ENCODE measurements at places on chromosomes 4 and X.

GRCh38 chr4:118280501-118281218, 72.1 kb downstream of the PRSS12 start:
- DNase-seq = peak; percentile 58

DNA sequence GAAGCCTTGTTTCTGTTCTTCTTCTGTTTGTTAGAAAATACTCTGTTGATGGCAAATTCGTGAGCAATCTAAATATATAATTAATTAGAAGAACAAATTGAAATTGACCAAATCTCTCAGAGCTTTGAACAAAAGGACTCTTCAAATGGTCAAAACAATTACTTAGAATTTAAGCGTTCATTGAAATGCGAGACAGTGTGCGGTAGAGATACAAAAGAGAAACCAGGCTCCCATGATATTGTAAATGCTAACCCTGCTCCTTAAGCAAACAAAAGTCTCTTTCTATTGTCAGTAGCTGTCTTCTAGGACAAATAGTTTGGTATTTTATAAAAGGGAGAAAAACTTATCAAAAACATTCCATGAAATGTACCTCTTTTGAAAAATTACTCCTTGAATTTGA, 453.4 kb upstream of the MAGEB2 start:
- DNase-seq = no peak

- no peak for DNase-seq
Measured at GRCh38 chrX:40875476-40875875, 140.1 kb upstream of the MED14 start.

- no peak for DNase-seq
Measured at GRCh38 chrX:48785540-48786214, 713 bp upstream of the GATA1 start.

DNA sequence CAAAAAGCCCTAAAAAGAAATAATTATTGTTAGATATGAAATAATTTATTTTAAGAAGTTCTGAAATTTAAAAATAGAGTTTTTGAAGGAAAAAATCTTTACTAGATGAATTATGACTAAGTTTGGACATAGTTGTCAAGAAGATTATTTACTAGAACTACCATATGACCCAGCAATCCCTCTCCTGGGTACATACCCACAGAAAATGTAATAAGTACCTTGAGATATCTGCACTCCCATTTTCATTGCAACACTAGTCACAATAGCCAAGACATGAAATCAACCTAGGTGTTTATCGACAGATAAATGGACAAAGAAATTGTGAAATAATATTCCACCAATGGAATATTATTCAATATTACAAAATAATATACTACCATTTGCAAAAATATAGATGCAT, 109.9 kb downstream of the PDHA2 start:
- DNase-seq = no peak

DNA sequence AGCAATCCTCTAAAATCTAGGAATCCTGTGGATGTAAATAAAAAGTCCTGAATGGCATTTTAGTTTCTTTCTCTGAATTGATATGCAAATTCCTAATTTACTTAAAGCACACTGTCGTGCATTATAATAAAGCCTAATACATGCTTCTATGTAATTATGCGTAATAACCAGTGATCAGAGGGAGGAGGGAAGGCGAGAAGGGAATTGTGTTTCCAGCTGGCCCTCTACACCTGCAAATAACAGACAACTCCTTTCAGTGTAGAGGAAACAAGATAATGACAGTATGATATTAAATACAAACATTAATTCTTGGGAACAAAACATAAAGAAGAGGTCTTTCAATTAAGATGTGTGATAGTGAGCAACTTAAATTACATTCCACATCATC, 419.6 kb upstream of the LCORL start:
- no peak for DNase-seq

DNA sequence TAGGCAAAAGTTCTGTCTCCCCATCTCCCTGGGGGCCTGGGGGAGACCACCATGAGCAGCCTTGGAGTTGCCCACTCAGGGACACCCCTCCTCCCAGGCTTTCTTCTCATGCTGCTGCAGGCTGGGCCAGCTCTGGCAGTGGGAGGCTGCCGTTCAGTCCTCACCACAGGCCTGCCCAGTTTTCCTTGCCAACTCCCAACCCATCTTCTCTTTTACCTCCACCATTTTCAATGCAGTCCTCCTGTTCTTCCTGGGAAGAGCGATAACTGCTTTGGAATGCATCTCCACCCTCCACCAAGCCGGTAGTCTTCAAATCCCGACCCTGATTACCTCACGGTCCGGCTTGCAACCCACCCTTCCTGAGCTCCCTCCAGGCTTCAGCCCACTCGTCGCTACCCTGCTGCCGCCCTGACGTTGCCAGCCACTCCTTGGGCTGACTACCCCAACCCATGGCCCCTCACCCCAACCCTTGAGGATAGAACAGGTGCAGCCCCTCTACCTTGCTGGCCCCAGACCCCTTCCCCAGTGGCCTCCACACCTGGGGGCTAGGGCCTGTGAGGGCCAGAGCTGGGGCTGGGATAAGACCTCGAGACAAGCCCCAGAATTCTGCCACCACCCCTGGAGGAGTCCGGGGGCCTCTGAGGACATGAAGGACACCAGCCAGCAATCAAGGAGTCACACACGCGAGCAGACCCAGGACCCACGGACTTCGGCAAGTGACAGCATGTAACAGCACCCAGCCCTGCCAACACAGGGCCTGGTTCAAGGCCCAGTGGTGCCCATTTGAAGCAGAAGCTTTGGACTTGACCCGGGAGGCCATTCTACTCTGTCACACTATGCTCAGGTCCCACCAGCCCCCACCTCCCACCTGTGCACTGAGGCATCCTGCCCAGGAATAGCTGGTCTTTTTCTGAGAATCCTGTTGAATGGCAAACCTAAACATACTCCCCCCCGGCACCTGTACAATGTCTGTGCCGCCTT, 9.2 kb downstream of the WDR1 start:
- no peak for DNase-seq

DNA sequence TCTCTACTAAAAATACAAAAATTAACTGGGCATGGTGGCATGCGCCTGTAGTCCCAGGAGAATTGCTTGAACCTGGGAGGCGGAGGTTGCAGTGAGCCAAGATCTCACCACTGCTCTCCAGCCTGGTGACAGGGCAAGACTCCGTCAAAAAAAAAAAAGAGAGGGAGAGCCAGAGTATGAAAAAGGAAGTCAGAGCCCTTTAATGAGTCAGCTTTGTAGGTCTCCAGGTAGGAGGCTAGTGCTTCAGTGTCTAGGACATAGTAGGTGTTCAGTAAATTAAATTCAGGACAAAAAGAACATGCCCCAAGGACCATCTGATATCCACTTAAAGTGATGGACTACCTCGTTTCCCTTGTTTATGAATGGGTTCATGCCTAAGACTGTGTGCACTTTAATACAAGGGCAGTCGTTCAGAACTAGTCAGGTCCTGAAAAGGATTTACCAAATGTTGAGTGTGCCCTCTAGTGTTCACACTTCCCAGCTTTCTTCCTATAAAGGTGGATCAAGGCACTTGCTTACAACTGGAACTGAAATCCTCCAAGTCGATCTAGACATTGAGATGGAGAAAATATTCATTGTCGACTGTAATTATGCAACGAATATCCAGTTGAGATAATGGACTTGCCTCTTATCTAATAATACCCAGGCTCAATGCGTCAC, 29.0 kb downstream of the F9 start:
- no peak for DNase-seq

DNA sequence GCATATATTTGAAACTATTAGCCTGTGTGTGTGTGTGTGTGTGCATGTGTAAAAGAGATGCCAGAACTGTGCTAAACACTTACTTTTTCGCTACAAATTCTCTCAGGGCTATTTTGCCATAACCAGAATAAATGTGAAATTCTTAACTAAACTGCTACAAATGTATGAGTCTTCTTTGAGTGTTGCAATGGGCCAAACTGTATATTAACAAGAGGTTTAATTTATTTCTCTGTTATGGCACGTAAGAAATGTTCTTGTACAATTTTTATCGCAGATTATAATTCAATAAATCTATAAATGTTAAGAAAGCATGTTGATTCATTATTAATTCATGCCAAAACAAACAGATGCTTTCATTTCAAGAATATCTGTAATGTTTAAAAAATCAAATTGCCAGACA, 454.5 kb upstream of the PCDH7 start:
- DNase-seq = no peak

GRCh38 chr4:169116270-169116901, 106.3 kb upstream of the CBR4 start:
- no peak for DNase-seq

DNA sequence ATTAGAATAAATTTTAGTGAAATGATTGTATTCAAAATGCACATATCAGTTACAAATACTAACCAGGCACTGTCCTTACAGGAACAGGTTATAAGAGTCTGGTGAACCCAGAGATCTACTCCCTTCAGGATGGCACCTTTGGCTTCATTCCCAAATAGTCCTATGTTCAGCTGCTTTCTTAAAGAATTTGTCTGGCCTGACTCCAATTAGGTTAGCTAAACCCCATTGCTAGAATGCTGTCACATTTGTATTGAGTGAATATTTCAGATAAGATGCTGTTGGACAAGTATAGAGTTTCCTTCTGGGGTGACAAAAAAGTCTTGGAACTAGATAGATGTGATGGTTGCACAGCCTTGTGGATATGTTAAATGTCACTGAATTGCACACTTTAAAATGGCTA, 69.4 kb downstream of the EFHC2 start:
- no peak for DNase-seq

GRCh38 chrX:110588164-110588563, 207.5 kb downstream of the CHRDL1 start:
- DNase-seq = no peak

GRCh38 chr4:48832571-48832970, 1.7 kb downstream of the OCIAD1 start:
- DNase-seq = no peak

- no peak for DNase-seq
Measured at GRCh38 chr4:53196882-53197771, 168.7 kb downstream of the SCFD2 start.

DNA sequence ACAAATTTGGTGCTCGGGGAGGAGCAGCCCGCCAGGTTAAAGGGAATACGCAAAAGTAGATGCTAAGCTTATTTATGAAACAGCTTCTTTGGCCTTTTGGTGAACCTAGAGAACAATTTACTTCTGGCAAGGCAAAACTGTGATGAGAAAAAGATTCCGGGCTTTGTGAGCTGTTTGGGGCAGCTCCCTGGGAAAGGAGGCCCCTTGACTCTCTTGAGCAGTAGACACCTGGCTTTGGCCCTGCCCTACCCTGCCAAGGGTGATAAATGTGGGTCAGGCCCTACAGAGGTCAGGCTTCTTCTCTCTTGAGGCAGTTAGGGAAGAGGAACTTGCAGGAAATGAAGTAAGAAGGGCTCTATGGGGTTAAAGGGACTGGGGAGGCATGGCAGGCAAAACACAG, 509.6 kb downstream of the MID1IP1 start:
- DNase-seq = no peak

DNA sequence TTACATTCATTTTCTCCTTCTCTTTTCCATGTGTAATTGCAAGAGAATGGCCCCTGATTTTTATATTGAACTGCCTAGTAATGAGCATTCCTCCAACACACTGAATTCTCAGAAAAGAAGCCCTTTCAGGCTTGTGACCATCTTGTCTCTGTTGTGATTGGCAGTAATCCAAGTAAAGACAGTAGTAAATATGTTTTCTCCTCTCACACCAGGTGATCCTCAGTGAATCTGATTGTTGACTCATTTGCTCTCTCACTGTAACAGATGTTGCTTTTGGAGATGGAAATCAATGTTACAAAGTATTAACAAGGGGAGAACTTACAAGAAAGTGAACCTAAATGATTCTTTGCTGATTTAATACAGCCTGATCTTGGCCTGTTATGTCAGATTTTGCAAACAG, 271.0 kb downstream of the AFF2 start:
- no peak for DNase-seq

DNA sequence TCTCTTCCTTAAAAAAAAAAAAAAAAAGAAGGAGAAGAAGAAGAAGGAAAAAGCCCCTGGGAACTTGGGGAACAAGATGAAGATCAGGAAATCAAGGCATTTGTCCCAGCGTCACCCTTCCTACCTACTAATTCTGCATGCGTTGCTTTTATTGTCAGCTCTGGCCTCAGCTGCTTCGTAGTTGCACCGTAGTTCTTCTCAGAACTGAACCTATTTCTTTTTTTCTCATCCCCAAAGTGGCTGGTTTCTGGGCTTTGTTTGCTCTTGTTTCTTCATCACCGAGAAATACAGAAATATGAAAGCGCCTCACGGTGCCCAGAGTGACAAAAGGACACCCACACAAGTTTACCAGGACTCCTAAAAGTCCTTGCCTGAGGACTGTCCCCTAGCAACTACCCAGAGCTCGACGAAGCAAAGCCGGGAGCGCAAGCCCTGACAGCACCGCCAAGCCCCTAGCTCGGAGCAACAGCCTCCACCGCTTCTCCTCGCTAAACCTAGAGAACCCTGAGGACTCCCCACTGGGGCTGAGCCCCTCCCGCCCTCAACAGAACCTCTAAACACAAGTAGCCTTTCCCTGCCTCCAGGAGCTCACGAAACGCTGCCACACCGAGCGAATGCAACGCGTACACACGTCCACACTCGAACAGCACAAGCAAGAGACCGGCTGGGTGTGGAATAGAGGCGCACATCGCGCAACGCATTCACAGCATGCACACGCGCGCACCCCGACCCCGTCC, 710 bp downstream of the PRKG2 start:
- DNase-seq = peak; percentile 61

- DNase-seq = no peak
Measured at GRCh38 chr4:93879919-93880318, 51.4 kb downstream of the ATOH1 start.

DNA sequence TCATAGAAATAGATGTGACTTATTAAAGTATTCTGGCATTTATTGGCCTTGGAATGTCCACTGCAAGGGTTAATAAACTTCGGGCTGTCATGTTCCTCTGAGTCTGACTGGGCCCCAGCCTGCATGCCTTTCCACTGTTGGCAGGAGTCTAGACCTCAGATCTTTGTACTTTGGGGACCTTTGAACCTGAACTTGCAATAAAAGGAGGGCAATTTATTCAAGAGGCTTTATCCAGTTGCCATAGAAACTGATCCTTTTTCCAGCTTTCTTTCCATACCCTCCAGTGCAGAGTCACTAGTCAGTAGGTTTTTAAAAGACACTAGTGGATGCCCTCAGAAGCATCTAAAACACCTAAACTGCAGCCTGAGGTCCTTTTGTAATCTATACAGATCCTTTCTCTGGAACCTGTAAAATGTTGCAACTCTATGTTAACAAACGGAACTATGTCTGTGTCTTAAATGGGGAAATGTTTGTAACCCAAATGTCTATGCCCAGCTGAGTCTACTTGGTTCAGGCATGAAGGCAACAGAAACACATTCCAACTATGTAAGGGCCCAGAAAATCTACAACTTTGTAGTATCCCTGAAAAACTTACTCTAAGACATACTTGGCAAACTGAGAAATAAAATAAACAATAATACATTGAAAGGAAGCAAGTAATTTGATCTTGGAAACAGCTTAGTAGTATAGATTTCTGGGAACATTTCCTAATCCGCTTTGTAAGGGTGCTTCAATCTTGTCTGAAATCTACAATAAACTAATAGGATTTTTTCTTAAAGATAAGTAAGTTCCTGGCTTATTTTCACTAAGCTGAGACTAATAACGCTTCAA, 41.5 kb downstream of the SOWAHB start:
- no peak for DNase-seq
